IMR-90 (cell line): ENCODE measurements at places on chromosomes 6 and 20.
A peak's percentile ranks its signal among the peaks of the same experiment; 100 is the strongest.

GRCh38 chr20:17870086-17870740 lies 98.4 kb downstream of the SNX5 start:
- DNase-seq = peak; percentile 32

GRCh38 chr6:56021943-56022342 lies 146.6 kb upstream of the BMP5 start:
- no peak for DNase-seq

DNA sequence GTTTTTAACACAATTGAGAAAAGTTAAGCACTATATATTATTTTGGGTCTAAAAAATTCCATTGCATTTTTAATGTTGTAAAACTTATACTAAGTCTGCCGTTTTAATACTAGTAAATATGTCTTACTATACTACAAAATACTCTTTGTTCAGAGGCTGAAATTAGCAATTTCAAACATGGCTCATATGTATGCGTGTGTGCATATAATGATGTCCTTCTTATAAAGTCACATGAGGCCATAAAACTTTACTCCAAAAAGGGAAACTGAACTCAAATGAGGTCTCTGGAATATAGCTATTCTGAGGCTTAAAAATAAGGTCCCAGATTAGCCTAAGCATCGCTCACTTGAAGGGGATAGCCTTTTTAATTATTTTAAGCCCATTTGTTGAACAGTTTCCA lies 224.0 kb downstream of the MYLK4 start:
- no peak for DNase-seq

- DNase-seq = no peak
Measured at GRCh38 chr6:96014846-96015517, 792 bp upstream of the FUT9 start.

GRCh38 chr6:64404396-64404795 lies 768.8 kb downstream of the PHF3 start:
- no peak for DNase-seq

DNA sequence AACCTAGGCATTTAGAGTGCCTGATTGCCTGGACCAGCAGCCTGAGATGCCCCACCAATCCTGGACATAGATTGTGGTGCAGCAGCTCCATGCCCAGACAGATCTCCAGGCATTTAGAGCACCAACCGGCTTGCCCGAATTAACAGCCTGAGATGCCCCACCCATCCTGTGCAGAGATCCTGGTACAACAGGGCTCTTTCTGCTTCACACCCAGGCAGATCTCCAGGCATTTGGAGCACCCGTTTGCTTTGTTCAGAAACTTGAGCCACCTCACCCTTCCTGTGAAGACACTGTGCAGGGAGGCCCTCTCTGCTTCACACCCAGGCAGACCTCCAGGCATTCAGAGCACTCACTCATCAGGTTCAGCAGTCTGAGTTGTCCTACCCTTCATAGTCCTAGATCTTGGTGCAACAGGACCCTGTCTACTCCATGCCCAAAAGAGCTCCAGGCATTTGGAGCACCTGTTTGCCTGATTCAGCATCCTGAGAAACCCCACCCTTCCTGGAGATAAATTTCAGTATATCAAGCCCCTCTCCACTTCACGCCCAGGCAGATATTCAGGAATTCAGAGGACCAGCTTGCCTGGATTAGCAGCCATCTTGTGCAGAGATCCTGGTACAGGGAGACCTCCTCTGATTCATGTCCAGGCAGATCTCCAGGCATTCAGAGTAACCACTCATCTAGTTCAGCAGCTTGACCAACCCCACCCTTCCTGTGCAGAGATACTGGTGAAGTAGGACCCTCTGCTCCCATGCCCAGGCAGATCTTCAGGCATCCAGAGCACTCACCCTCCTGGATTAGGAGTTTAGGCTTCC lies 189.2 kb upstream of the FERMT1 start:
- DNase-seq = no peak

DNA sequence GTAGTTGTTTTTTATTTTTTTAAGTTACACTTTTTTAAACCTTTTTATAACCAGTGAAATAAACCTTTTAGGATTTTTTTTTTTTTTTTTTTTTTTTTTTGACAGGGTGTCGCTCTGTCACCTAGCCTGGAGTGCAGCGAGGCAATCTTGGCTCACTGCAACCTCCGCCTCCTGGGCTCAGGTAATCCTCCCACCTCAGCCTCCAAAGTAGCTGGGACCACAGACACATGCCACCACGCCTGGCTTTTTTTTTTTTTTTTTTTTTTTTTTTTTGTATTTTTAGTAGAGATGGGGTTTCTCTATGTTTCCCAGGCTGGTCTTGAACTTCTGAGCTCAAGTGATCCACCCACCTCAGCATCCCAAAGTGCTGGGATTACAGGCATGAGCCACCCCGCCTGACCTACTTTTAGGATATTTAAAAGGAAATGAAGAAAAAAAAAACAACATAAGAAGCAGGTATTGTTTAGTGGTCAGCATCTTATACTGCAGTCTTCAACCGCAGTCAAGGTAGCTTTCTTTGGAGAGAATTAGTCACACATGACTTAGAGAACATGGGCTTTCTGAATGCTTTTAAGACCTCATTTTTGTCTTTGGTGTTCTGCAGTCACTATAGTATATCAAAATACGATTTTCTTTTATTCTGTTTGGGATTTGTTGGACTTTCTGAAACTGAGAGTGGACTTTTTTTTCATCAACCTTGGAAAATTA lies 1.6 kb downstream of the POLR1H start:
- no peak for DNase-seq

- DNase-seq = no peak
Measured at GRCh38 chr20:41969656-41970055, 351.5 kb upstream of the CHD6 start.

GRCh38 chr6:12331474-12331873 lies 41.3 kb downstream of the EDN1 start:
- no peak for DNase-seq
